Activated CD8-positive, alpha-beta memory T cell treated with anti-CD3 and anti-CD28 coated beads, Interleukin-2, amount 50 U/mL, for 48 hours (primary cell): ENCODE measurements at places on chromosomes 7 and 10.

GRCh38 chr7:36639826-36640225 lies 84.5 kb downstream of the AOAH start:
- peak; percentile 59 for DNase-seq

DNA sequence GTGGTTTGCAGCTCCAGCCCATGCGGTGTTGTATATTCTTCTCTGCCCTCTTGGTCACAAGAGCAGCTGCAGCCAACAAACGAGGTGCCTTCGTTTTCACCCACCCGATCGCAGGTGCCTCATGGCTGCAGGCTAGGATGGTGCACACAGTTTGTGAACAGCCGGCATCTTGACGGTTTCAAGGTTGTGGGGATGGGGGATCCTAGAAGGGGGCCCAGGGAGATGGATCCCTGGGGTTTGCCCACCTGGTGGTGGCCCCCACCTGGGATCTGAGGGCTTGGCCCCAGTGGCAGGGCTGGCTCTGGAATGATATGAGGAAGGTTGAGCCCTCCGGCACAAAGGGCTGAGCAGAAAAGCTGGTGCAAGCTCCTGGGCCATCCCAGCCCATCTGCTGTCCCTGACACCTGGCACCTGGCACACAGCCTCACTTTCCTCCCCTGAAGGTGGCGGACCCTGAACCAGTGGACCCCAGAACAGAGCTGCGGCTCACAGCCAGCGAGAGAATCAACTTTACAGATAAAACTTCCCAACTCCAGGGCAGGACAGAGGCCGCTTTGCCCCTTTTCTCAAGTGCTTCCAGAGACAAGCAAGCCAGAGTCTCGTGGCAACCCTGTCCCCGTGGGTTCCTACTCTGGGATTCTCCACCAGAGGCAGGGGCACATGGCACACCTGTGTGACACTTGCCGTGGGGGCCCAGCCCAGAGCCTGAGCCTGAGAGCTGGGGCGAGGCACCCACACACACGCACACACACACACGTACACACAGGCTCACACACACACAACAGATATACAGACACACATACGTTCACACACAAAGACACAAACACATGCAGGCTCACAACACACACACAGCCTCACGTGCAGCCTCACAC lies 177.3 kb upstream of the PPP2R2D start:
- DNase-seq, result no peak

DNA sequence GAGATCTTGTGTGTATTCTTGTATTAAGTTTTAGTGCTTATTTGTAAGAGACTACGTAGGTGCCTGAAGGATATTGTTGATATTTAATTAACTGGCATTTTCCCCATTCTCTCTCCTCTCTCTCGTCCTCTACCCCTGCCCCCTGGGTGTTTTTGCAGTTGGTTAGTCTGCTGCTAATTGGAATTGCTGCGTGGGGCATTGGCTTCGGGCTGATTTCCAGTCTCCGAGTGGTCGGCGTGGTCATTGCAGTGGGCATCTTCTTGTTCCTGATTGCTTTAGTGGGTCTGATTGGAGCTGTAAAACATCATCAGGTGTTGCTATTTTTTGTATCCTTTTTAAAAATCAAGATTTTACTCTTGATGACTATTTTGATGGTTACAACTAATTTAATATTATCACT lies 22.5 kb downstream of the TSPAN13 start:
- no peak for DNase-seq

GRCh38 chr7:21972397-21972784 lies 26.7 kb upstream of the CDCA7L start:
- no peak for DNase-seq

- DNase-seq, result no peak
These were observed 1.3 kb downstream of the INPP5A start for GRCh38 chr10:132538790-132539421.

- DNase-seq, result no peak
These were observed 18.8 kb upstream of the MINDY3 start for GRCh38 chr10:15879058-15879457.
